ENCODE measurements at places on chromosomes 3 and 15.

GRCh38 chr3:165339753-165340152 is 143.6 kb upstream of the SLITRK3 start:
- peak; percentile 56 for DNase-seq

GRCh38 chr3:65783117-65783516 is 255.6 kb downstream of the MAGI1 start:
- DNase-seq = no peak

DNA sequence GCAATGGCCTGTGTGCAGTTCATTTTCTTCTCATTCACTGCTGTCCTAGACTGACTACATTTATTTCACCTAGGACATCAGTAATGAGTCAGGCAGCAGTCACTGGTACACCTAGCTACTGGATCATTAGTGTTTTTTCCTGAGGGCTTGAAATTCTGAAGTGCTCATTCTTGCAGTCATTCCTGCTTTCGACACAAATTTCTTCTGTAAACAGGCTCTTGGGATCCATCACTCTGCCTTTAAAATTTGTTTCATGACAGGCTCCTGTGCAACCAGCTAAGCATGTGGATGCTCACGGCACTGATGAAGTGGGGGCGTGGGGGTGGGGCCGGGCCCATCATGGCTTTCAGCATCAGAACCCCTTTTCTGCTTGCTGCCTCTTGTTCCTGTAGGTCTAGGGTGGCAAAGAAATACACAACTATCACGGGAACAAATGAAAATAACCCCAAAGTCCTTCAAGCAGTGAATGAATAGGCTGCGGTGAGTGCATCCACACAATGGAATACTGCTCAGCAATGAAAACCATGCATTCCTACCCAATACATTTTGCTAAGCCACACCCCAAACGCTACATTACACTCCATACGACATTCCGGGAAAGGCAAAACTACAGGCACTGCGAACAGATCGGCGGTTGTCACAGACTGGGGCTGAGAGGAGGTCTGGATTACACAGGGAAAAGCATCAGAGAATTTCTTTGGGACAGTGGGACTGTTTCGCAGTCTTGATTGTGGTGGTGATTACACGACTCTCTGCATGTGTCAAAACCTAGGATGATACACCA is 9.3 kb upstream of the MELTF start:
- DNase-seq = no peak

- DNase-seq = peak; percentile 98
Observed at GRCh38 chr15:62896969-62897486, 145.5 kb upstream of the TPM1 start.

GRCh38 chr3:37862219-37862902 is 681 bp downstream of the CTDSPL start:
- peak; percentile 75 for DNase-seq

GRCh38 chr3:171290680-171291079 is 169.5 kb downstream of the TNIK start:
- no peak for DNase-seq

DNA sequence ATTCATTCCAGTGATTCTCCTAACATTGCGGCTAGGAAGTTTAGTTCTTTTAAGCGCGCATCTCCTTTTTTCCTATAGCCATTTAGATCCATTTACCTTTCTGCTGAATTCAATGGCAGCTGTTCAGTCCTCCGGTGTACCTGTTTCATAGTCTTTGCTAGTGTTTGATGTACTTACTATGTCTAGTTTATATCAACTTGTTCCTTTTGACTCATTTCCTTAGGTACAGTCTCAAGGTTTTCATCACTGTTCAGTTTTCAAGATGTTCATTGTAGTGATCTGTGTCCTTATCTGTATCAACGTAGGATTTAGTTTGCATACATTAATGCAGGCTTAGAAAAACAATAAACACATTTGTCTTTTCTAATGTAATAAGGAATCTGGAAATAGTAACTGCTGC is 59.0 kb upstream of the MBNL1 start:
- no peak for DNase-seq

DNA sequence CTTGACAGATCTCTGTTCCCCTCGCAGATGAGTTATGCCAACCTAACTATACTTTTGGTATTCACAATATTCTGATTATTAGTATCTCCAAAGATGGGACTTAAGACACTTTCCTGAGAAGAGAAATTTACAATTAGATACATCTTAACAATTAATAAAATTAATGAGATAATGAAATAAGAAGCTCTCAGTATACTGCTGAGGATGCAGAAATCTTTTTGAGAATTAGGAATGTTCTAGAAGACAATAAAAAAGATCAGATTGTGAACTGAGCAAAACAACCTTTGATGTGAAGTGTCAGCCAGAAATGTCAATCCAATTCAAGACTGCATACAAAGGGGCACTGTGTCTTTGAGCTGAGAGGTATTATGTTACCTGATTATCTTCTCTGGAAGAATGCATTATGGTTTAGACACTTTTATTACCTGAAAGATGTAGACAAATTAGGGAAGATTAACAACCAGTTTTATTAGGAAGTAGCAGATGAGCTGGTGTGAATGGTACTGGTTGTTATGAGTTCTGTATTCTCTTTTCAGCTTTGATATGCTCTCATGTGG is 262.9 kb downstream of the TIGIT start:
- no peak for DNase-seq

GRCh38 chr3:126293370-126294082 is 63.7 kb downstream of the KLF15 start:
- DNase-seq = peak; percentile 82

DNA sequence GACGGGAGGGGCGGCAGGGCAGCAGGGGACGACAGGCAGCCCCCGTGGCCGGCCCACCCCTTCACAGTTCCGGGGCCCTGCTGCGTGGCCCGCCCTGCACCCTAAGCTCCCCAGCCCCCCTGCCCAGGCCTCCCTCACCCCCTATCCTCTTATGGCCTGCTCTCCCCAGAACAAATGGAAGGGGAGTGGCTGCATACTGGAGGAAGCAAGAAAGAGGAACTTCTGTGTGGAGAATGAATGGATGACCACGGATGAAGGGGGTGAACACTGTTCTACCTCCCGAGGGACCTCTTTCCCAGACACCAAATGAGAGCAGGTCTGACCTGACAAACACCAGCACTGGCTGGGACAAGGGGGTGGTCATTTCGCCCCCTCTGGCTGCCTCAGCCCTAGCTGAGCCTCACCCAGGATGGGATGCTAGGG is 25.0 kb downstream of the SEC61A1 start:
- DNase-seq = no peak

DNA sequence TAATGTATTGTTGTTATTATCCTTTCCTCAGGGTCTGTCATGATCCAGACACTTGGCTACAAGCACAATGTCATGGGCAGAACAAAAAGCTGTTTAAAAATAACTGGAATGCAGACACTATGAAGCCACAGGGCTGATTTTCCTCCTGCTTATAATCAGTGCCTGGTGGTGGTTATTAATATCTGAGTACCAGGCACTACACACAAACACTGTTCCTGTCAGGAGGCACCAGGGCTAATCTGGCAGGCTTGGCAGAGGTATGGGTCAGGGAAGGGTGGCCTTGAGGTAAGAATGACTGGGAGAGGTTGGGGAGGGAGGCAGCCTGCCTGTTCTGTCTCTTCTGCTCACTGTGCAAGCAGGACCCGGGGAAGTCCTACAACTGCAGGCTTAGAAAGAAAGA is 67.2 kb downstream of the WDR76 start:
- DNase-seq = peak; percentile 45

- no peak for DNase-seq
Observed at GRCh38 chr3:18126772-18127171, 298.4 kb downstream of the SATB1 start.

DNA sequence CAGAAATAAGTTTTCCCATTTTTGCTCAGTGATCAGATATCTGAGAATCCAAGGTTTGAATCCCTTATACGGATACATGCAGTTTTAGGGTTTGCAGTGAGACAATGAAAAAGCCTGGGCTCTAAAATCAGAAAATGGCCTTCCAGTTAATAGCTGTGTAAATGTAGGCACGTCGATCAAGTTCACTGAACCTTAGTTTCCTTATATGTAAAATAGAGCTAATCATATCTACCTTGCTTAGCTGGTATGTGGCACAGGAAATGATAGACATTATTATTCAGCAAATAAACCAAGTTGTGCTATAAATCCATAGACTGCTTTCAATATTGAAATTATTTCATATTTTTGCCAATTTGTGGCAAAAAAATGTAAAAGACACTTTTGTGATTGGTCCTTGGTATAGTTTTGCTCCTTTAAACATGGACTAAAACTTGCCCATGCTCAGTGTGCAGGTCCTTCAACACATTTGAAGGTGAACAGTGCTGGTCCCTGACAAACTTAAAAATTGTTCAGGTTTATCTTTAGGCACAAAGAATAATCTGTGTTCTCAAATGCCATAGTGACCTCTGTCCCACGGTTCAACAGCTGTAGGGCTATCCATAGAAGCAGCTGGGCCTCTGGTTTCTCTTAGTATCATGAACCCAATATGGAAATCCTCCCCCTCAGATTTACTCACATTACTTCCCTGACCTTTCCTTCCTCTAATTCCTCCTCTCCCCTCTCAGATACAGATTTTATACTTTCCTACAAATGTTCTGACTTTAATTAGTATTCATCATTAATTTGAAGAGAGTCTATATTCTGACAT is 51.0 kb downstream of the CCDC54 start:
- DNase-seq = no peak

- no peak for DNase-seq
Observed at GRCh38 chr3:125402639-125403038, 27.5 kb upstream of the ZNF148 start.

- peak; percentile 7 for DNase-seq
Observed at GRCh38 chr15:82228750-82229149, 33.8 kb downstream of the EFL1 start.

DNA sequence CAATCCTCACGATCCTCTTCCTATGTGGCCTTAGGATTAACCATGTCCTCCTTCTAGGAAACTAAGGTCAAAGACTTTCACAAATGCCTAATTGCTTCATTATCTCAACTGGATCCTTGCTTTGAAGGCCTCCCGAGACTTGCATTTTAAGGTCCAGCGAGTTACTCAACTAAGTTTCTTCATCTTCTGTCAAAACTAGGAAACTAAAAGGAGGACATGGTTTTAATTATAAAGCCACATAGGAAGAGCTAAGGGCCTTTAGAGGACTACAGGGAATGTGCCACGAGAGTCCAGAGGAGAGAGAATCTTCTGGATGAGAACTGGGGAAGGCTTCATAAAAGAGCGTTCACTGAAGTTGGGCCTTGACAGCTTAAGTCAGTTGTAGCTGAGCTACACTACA is 87.8 kb upstream of the LPP start:
- DNase-seq = no peak

DNA sequence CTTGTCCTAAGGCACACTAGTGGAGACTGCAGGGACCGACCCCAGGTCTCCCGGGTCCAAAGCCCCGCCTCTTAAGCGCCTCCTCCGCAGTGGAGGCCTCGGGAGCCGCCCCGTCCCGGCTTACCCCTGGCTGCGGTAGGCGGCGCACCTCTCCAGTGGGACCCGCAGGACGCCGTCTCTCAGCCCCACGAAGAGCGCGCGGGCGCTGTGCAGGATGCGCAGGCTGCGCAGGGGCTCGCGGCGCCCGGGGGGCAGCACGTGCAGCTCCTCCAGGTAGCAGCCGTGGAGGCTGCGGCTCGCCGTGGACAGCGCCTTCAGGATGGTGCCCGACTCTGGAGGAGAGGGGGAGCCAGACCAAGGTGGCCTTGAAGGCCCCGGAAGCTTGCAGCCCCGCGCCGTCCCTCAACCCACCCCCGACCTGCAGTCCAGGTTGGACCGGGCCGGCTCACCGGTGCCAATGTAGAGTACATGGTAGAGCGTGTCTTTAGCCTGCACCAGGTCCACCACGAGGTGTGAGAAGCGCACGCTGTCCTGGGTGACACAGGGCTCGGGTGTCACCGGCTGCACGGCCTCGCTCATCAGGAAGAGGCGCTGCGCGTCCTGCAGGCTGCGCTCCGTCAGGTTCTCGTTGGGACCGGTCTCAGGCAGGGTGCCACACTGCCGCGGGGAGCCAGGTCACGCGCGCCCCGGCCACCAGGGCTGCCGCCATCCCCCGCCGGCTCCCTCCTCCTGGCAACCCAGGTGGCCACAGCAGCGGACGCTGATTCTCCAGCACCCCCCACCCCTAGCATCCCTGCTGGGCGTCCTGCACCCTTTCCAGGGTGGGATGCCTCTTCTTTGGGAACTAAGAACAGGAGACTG is 105.5 kb downstream of the SEMA5B start:
- no peak for DNase-seq

GRCh38 chr3:156764751-156765150 is 61.4 kb upstream of the LEKR1 start:
- no peak for DNase-seq

DNA sequence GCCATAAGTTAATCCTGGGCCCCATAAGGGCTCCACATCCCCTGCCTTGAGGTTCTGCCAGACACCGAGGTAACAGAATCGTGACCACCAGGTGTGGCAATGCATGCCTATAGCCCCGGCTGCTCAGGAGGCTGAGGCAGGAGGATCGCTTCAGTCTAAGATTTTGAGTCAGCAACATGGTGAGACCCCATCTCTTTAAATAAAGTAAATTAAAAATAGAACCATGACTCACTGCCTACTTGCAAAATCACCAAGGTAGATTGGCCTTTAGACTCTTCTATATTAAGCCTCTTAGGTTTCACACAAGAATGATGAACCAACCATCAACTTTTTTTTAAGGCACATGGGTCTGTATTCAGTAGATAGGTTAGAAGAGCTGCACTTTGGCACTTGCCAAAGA is 9.7 kb downstream of the WDR5B start:
- DNase-seq = no peak

DNA sequence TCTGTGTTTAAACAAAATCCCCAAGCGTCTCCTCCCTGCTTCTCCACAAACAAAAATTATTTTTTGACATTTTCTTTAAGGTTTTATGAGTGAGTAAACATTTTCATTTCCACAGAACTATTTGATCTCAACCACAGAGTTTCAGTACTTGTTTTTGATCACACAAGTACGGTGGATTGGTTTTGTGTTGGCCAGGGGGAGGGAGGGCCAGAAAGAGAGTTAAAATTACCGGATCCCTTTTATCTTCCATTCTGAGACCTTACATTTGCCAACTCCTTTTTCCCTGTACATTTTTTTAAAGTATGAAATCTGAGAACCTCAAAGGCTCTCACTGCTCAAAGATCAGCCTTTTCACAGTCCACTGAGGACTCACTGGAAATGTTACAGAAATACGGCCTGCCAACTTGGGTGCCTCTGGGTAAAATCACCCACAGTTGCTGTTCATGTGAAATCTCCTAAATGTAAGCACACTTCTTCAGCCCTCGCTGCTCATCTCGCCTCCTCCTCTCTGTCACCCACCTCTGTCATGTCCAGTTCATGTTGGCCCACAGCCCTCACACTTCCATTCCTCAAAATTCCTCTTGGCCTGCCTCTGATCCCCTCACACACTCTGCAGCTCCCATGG is 1.7 kb downstream of the HOMER2 start:
- no peak for DNase-seq

GRCh38 chr3:32856901-32857507 is 39.2 kb downstream of the TRIM71 start:
- no peak for DNase-seq

- DNase-seq = no peak
Observed at GRCh38 chr3:170767576-170767941, 102.4 kb downstream of the RPL22L1 start.

- DNase-seq = peak; percentile 93
Observed at GRCh38 chr15:41944313-41944940, 27.9 kb downstream of the EHD4 start.
